RWPE2 (cell line): ENCODE measurements at places on chromosomes 7 and 10.

- no peak for DNase-seq
These were observed 167.0 kb upstream of the PPP1R3A start for GRCh38 chr7:114085592-114086501.

DNA sequence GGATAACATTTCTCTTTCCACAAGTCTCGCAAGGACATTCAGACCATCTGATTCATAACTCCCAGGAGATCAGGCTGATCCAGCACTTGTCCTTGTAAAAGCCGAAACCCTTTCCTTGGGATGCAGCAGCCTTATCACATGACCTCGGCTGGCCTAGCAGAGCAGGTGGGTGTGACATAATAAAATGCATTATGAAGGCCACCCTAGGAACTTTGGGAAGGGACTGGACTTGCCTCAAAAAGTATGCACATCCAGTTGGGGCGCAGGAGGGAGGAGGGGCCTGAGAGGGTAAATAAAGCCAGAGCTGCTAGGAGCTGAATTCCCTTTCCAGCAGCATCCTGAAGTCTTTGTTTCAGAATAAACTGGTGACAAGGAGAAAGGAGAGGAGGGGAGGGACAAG, 260.8 kb downstream of the SNX13 start:
- no peak for DNase-seq

DNA sequence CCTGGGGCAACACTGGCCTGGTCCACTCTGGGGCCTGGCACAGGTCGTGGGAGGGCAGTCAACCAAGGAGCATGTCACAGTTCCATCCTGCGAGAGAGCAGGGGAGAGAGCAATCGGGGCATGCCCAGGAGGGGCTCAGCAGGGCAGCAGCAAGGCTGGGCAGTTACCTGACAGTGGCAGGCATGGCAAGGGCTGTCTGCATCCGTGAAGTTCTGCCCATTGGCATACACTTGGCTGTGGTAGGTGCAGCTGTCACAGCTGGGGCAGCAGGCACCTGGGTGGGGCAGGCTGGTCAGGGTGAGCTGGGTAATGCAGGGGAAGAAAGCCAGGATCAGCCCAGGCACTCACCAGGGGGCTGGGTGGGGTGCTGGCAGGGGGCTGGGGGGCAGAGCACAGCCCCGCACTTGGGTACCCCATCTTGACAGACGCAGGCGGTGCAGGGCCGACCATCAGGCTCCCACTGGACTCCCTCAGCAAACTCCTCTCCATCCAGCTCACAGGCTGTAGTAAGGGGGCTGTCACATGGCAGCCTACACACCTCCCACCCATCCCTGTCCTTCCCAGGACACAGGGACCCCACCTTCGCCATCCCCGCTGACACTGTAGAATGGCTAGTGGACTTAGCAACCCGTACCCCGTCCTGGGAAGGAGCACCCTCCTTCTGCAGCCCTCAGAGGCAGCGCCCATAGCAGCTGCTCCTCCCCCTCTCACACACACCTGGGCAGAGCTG, 17.8 kb downstream of the KCP start:
- peak; percentile 56 for DNase-seq

GRCh38 chr10:35089611-35090161, 455 bp downstream of the CUL2 start:
- DNase-seq: no peak

GRCh38 chr10:24622781-24623301, 100.8 kb downstream of the ARHGAP21 start:
- no peak for DNase-seq

- no peak for DNase-seq
These were observed 40.1 kb upstream of the AKR1C2 start for GRCh38 chr10:5043716-5044115.

DNA sequence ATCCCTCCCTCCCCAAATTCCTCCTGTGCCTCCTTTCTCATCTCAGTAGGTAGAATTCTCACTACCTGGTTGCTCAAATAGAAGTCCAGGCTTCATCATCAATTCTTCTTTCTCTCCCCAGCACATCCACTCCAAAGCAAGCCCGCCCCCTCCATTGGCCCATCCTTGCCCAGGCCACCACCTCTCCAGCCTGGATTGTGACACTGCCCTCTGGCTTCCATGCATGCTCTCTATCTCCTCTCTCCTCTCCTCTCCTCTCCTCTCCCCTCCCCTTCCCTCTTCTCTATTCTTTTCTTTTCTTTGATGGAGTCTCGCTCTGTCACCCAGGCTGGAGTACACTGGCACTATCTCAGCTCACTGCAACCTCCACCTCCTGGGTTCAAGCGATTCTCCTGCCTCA, 144.9 kb downstream of the UBE2H start:
- no peak for DNase-seq

- DNase-seq: no peak
These were observed 20.3 kb downstream of the CACUL1 start for GRCh38 chr10:118734475-118734874.

DNA sequence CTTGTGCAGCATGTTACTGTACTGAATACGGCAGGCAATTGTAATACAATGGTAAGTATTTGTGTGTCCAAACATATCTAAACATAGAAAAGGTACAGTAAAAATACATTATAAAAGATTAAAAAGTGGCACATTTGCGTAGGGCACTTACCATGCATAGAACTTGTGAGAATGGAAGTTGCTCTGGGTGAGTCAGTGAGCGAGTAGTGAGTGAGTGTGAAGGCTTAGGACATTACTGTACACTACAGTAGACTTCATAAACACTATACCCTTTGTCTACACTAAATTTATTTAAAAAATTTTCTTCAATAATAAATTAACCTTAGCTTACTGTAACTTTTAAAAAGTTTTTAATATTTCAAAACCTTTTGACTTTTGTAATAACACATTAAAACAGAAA, 37.5 kb downstream of the BPGM start:
- no peak for DNase-seq

GRCh38 chr7:98930921-98931320, 52.6 kb downstream of the TRRAP start:
- no peak for DNase-seq

DNA sequence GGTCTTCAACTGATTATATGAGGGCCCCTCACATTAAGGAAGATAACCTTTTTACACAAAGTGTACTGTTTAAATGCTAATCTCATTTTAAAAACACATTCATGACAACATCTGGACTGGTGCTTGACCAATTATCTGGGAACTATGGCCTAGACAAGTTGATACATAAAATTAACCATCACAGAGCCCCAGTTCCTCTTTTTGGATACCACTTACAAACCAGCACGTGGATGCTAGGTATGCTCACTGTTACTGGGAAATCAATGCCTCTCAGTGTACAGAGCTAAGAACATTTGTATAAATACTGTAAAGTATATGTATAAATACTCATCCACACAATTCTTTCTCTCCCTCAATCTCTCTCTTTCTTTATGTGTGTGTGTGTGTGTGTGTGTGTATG, 1217.8 kb upstream of the LRRTM3 start:
- DNase-seq: no peak

DNA sequence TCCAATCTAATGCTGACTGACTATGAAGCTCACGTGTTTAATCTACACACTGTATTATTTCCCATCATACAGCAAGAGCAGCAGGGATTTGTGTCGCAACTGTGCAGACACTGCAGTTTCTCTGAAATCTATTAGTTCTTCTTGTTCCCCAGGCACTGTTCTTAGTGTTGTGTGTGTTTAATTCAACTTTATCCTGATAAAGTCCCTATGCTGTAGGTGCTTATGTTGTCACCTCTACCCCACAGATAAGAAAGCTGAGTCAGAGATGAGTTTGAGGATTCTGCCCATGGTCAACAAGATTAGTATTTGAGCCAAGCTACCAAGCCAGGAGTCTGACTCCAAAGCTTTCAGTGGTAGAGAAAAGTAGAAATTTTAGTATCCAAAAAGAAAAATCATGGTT, 22.5 kb upstream of the EPHB6 start:
- DNase-seq: no peak

DNA sequence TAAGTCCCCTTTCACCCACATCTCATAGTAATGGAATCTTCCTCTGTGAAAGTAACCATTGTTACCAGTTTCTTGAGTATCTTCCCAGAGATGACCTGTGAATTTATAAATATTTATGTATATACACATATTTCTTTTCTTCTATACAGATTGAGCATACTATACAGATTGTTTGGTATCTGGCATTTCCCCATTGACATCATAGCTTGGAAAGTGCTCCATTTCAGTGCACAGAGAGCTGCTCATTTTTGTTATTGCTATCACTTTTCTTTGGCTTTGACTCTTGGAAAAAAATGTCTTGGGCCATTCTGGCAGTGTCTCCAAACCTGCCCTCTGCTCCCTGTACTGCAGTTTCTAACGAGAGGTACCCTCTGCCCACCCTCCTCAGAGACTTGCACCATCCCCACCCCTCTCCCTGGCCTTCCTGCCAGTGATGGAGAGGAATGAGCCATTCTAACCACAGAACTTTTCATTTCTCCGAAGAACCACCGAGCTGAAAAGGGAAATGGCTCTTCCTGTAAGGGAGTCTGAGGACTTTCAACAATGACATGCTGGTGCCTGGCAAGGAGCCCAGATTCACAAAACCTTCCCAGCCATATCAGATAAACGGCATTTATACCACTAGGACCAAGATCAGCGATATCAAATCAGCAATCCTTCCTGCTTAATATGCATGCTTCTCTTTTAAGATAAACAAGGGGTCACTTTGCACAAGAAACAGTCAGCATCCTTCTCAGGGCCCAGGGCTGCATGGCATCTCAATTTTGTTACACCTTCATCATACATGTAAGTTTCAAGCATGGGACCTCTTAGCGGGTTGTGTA, 19.7 kb upstream of the CCSER2 start:
- no peak for DNase-seq

- no peak for DNase-seq
These were observed 28.0 kb upstream of the SEM1 start for GRCh38 chr7:96737545-96738050.

DNA sequence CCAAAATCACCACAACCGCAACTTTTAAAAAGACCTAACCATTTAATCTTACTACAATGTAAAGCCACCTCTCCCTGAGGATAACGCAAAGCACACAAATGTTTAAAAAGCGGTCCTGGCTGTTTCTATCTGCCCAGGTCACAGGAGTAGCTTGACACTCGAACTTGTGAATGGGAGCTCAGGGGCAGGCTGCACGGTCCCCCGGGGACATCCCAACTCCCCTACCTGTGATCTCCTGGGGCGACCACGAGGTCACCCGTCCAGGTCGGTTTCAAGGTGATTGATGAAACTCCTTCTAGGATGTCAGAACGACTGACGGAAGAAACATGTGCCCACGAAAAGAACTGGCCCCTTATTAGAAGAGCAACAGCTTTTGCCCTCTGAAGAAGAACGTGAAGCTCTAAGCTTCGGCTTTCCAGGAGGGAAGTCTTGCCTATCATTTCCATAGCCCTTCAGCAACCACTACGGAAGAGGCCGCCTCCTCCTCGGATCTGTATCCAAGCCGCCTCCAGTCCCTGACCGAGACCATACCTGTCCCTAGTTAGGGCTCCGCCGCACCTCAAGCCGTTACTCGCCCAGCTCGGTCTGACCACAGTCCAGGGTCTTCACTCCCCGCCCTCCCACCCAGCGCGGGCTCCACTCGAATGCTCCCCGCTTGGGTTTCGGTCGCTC, 459 bp downstream of the CYCS start:
- peak; percentile 54 for DNase-seq

DNA sequence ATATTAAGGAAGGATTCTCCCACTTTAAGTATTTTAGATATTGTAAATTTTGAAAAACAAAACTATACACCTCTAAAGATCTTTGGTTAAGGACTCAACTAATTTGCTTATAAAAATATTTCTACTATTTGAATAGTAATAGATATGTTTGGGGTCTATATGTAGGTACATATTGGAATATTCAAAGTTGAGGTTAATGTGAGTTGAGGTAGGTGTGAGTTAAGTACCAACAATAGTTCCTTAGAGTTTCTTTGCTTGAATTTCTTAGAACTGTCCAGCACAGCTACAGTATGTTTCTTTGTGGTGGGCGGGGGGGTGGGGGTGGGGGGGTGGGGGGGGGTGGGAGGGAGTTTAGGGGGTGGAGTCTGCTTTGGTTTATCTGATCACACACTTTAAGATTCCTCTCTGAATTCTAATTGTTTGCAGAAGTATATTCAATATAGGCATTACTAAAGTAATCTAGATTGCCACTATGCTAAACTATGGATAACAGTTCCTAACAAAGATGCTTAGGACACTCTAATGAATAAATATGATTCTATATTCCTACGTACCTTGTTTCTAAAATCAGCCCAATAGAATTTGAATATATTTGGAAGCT, 2.1 kb downstream of the GRM3 start:
- DNase-seq: no peak

GRCh38 chr10:8063128-8063908, 8.8 kb downstream of the GATA3 start:
- DNase-seq: no peak

GRCh38 chr7:897771-898376, 21.5 kb downstream of the GET4 start:
- no peak for DNase-seq

DNA sequence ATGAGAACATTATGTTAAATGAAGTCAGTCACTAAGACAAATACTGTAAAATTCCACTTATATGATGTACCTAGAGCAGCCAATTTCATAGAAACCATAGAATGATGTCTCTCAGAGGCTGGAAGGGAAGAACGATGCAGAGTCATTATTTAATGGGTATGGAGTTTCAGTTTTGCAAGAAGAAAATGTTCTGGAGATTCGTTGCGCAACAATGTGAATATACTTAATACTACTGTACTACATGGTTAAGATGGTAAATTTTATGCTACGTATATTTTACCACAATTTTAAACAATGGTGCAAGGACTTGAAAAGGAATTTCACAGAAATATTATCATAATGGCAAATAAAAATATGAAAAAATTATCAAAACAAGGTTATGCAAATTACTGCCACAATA, 972.6 kb downstream of the KCNMA1 start:
- no peak for DNase-seq

DNA sequence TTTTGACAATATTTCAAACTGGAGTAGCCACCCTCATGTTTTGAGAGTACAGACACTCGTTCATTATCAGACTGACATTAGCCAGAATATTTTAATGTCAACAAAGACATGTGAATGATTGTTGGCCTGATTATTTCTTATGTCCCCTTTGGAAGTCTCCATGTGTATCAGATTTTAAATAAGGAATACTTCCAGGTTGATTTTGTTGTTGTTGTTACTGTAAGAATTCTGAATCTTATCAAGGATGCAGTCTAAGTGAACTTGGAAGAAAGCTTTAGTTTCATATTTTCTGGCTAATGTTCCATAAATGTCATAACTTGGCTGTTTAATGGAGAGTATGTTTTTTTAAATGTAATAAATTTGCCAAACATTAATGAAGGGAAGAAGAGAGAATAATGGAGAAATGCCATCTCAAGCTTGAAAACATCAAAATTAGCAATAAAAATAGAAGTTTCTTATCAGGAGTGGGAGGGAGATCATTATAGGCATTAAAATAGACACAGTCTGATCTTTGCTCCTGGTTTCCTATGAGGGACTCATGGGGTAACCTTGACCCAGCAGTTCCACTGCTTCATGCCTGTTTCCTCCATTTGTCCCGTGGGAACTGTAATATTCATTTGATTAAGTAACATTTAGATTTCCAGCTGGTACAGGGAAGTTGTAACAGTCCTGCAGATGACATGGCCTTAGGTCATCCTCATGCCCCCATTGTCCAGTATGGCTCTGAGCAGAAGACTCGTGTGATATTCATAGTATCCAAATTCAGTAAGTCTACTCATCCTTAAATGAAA, 122.4 kb upstream of the KIAA1217 start:
- no peak for DNase-seq

GRCh38 chr7:105887569-105888189, 11.3 kb upstream of the ATXN7L1 start:
- DNase-seq: no peak
